NCI-H1436 (cell line): ENCODE measurements at places on chromosomes 1 and 21.

- no peak for DNase-seq
Measured at GRCh38 chr21:31660591-31660990, 1.1 kb downstream of the SOD1 start.

DNA sequence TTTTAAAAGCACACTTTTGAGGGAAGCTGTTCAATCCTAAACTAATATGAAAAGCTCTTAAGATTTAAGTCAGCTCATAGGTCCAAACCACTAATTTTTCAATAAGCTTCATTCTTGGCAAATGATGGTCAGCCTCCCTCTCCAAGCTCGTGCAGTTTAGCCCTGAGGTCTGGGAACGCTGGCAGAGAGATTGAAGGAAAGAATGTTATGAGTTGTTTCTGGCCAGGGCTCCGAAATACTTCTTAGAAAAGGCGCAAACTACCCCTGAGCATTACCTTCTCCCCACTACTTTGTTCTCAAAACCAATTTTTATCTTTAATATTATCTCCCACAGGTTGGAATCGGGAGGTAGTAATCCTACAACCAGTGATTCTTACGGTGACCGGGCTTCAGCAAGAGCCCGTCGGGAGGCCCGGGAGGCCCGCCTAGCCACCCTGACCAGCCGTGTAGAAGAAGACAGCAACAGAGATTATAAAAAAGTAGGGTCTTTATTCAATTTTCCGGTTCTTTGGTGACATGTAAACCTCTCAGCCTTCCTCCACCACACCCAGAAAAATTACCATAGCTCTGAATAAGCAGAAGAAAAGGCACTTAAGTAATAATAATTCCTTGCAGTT is 147.7 kb downstream of the SYT2 start:
- DNase-seq = no peak

- no peak for DNase-seq
Measured at GRCh38 chr1:184409011-184409410, 22.2 kb downstream of the C1orf21 start.

- DNase-seq = no peak
Measured at GRCh38 chr21:38080888-38081287, 164.6 kb upstream of the KCNJ6 start.

- peak; percentile 58 for DNase-seq
Measured at GRCh38 chr1:198465201-198466144, 75.0 kb downstream of the ATP6V1G3 start.

- peak; percentile 89 for DNase-seq
Measured at GRCh38 chr1:86756062-86756406, 51.7 kb downstream of the SH3GLB1 start.

DNA sequence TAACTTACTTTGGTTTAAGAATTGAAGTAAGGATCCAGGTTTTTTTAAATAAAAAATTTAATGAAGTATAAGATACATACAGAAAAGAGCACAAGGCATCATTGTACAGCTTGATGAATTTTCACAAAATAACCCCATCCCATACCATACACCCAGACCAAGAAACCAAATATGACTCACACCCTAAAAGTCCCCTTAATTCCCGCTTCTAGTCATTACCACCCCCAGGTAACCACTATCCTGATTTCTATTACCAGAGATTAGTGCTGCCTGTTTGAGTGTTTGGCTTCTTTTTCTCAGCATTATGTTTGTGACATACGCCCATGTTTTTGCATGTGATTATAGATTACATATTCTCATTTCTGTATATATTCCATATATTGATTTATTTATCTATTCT is 98.5 kb upstream of the HIVEP3 start:
- no peak for DNase-seq

- DNase-seq = no peak
Measured at GRCh38 chr1:10888291-10888690, 91.8 kb upstream of the CASZ1 start.

DNA sequence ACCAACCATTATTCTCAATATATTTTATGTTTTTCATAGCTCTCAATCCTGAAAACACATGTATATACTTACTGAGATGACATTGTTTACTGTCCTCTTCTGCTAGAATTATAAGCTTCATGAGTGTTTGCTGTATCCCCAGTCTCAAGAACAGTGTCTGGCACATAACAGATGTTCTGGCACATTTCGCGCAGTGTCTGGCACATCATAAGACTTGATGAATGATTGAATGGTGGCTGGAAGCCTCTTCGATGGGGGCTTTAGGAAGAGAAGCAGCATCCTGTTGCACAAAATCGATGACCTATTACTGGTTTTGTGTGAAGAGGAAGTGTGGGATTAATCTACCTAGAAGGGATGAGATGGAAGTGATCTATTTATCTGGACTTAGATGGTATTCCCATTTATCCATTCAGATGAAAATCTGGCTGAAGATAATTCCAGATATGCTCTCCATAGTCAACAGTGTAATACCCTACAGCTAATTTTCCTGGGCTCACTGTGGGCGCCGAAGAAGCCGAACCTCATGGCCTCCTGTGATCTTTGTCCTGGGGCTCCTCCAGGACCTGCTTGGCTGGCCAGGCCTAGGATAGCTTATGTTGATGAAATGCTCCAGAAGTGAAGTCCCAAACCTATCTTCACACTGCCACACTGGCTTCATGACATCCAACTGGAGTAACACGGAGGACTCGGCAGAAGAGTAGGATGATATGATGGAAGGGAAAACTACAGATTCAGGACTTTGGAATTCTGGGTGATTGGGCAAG is 26.5 kb downstream of the CD34 start:
- no peak for DNase-seq

GRCh38 chr1:230900984-230901383 is 32.7 kb upstream of the C1orf198 start:
- no peak for DNase-seq

DNA sequence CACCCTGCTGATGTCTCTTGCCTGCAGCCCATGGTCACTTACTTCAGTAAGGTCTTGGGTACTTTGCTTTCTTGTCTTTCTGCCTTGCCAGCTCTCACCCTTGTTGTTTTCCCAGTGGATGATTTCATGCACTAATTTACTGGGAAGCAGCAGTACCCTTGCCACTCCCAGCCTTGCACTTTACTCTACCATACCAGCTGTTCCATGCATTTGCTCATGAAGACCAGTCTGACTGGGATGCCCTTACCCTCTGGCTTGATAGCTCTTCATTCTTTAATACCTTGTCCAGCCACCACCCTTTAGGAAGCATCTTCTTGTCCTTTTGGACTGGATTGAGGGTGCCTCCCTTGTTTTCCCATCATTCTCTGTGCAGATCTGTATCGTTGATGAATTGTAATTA is 28.3 kb downstream of the CDC14A start:
- DNase-seq = no peak

DNA sequence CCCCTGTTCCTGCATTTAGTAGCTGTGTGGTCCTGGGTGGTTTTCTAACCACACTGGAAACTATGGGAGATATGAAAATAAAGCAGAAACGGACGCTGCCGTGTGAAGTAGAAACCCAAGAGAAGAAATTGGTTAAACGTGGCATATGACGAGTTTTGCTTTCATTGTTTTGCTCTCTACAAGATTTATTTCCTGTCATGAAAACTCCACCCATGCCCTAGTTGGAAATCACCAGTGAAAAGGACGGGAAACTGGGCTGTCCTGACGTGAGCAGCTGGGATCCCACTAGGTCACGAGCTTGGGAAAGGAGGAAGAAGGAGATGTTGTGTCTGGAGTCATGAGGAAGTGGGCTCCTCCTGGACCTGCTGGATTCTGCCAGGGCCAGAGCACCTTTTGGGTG is 120.8 kb upstream of the GADD45A start:
- no peak for DNase-seq

DNA sequence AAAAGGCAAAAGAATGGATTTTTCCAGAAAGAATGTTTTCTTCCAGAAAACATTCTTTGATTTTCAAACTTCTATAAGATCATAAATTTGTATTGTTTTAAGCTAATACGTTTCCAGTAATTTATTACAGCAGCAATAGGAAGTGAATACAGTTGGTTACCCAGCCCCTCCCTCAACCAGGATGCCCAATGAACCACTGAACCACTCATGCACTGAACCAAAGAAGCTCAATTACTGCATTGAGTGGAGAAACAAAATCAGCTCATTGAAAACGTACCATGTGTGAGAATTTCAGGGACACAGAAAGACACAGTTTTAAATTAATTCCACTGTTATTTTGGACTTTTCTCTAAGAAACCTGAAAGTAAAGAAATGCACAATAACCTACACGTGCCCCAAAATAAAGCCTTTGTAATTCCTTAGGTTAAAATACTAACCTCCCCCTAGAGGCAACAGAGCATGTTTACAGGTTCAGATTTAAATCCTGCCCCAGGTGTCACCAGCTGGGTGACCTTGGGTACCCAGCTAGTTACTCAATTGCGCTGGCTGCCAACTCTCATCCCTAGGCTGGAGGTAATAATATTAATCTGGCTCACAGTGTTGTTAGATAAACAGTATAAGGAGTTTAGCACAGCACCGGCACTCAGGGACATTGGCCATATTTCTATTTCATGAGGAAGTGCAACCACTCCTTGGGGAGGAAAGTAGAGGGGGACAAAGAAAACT is 111.7 kb downstream of the NMNAT2 start:
- no peak for DNase-seq

DNA sequence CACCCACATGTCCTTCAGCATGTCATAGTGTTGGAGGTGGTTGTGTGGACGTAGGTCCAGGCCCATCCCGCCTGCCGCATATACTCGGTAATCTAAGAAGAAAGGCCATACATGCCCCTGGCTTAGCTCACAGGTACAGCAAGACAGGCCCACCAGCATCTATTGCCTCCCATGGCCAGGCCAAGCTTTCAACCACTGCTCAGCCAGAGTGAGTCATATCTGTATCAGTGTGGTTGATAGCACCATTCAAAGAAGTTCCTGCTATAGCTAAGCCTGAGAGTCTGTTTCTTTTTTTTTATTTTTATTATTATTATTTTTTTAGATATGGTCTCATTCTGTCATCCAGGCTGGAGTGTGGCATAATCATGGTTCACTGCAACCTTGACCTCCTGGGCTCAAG is 17.0 kb downstream of the KLHDC8A start:
- no peak for DNase-seq

DNA sequence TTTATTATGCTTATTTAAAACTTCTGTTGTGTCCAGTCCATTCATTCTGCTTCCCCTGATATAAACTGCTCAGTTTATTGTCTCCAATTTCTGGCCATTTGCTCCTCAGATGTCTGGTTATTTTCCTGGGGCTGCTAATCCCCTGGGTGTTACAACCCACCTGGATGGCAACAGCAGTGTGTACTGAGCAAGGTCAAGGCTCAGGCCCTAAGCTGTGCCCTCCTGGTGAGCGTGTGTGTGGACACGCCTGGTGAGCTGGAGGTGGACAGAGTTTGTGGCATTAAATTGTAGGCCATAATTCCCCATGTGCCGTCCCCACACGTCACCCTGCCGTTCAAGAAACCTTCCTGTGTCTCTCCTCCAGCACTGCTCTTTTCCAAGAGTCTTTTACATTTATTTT is 18.1 kb upstream of the KIF1B start:
- DNase-seq = no peak

- DNase-seq = no peak
Measured at GRCh38 chr1:19398309-19398760, 86.2 kb downstream of the SLC66A1 start.

GRCh38 chr1:42333662-42334239 is 1.3 kb downstream of the FOXJ3 start:
- DNase-seq = no peak

GRCh38 chr21:9780441-9780937 is 740.9 kb upstream of the TPTE start:
- DNase-seq = no peak

- no peak for DNase-seq
Measured at GRCh38 chr1:158916085-158916484, 15.3 kb upstream of the PYHIN1 start.

DNA sequence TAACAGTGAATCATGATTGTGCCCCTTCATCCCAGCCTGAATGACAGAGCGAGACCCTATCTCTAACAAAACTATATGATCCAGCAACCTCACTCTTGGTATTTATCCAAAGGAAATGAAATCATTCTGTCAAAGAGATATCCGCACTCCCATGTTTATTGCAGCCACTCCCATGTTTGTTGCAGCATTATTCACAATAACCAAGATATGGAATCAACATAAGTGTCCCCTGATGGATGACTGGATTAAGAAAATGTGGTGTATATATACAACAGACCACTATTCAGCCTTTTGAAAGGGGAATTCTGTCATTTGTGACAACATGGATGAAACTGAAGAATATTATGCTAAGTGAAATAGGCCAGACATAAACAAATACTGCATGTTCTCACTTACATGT is 44.4 kb downstream of the TRMT1L start:
- no peak for DNase-seq

GRCh38 chr1:167789501-167789900 is 67.7 kb downstream of the MPZL1 start:
- DNase-seq = no peak

GRCh38 chr1:159973350-159973940 is 19.4 kb upstream of the SLAMF9 start:
- no peak for DNase-seq

DNA sequence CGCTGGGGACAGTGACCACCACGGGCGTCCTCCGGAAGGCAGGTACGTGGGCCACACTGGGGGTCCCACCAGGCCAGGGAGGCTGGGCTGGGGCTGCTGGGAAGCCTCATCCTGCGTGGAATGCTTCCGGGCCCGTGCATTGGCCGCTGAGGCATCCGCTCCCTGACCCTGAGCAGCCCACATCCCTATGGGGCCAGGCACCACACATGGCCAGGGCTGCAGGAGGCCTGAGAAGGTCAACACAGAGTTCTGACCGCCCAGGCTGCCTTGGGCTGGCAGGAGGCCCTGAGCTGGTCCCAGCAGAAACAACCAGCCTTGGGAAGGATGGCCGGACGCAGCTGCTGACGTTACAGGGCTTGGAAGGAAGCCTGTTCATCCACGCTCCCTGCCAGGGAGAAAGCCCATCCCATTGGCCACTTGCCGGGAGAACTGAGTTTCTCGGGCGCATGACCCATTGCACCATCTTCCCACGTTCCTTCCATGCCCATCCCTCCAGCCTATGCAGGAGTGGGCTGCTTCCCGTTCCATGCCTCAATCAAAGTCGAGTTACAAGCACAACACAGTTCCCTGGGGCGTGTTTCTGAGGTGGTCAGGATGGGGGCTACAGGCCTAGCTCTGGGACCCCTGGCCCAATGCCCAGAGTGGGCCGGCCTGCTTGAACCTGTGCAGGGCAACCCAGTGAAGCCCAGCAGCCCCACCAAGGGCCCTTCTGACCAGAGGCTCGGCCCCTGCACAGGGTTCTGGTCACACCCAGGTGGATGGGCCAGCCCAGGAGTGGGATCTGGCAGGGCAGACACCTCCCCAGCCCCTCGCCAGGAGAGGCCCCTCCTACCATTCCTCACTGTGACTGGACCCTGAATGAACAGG is 31.7 kb downstream of the TRIM11 start:
- no peak for DNase-seq
